ENCODE measurements at places on chromosomes 16 and 17. TPM values are rescaled to one million over a fixed set of nuclear protein-coding genes. Genes with fewer than 3 reads are reported as not detected.

DNA sequence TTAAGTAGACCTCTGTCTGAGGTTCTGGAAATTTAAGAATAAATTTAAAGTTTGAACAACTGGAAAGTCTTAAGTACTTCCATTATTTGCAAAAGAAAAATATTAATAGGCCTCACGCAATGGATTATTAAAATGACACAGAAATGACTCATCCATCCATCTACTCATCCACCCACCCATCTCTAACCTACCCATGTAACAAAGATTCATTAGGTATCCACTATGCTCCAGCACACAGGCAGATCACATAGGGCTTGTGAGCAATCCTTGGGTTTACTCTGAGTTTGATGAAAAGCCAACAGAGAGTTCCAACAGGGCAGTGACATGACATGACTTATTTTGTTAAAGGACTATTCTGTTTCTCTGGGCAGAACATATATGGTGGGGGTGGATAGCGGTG, 93.3 kb downstream of the HELZ start:
- DNase-seq: no peak

DNA sequence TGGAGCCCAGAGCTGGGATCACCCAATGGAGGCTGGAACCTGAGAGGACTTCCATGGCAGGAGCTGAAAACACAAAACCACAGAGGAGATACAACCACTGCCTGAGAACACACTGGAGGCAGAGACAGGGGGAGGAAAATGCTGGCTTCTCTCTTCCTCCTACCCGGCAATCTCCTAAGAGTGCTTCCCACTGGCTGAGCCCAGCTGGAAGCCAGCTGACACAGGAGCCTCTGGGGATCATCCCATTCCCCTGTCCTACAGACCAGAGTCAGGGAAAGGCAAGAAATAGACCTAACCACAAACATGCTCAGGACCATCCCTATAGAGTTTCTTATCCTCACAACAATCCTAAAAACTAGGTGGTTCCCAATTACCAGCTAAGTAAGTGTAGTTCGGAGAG, 112.4 kb upstream of the CDH5 start:
- DNase-seq: no peak

GRCh38 chr16:10941127-10941933, 938 bp downstream of the DEXI start:
- DNase-seq: peak; percentile 84

- DNase-seq: no peak
Measured at GRCh38 chr17:10687499-10687898, 9.8 kb downstream of the SCO1 start.

- peak; percentile 91 for DNase-seq
Measured at GRCh38 chr17:47695429-47696376, 1.7 kb downstream of the TBKBP1 start.

GRCh38 chr16:80369138-80369958, 171.4 kb upstream of the DYNLRB2 start:
- no peak for DNase-seq

- no peak for DNase-seq
Measured at GRCh38 chr16:18841833-18842525, 40.6 kb upstream of the ARL6IP1 start.

- no peak for DNase-seq
Measured at GRCh38 chr16:58264007-58264406, 30.8 kb downstream of the PRSS54 start.

GRCh38 chr16:81227785-81228184, 10.7 kb upstream of the BCO1 start:
- no peak for DNase-seq

The ABCC6 gene
- total RNA-seq: 0.43 TPM
